ENCODE measurements at places on chromosomes 2 and 18.

- no peak for DNase-seq
Observed at GRCh38 chr2:201985728-201986462, 47.8 kb upstream of the FZD7 start.

- DNase-seq = peak; percentile 28
Observed at GRCh38 chr18:31657823-31658669, 26.3 kb downstream of the B4GALT6 start.

DNA sequence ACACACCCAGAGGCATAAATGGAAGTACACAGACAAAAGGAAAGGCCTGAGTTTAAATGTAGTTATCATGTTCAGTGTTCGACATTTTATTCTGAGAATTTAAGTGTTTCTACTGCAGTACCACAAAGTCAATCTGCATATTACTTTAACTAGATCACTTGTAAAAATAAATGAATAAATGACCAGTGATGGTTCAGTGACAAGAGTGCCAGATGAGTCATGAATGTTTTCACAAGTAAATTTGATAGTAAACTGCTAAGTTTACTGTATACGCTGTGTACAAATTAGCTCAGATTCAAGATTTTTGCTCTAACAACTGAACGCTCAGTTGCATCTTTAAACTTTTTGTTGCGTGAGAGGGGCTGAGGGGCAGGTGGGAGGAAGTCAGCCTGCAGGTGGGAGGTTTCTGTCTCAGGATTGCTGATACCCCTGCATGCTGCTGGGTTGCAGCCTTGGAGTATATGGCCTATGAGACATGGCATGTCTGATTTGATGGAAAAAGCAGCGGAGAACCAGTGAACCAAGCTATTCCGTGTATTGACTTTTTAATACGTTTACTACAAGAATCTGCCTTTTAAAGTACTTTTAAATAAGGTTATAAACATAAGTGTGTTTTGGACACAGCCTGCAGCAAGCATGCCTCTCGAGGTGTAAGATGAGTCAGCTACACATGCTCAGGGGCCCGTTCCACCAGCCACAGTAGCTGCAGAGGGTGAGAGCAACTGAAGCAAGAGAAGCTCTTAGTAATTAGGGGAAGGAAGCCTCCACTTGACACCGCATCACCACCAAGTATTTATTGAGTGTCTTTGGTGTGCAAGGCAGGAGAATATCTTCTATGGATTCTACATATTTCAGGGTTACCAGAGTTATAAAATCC lies 245.1 kb downstream of the NEDD4L start:
- no peak for DNase-seq

DNA sequence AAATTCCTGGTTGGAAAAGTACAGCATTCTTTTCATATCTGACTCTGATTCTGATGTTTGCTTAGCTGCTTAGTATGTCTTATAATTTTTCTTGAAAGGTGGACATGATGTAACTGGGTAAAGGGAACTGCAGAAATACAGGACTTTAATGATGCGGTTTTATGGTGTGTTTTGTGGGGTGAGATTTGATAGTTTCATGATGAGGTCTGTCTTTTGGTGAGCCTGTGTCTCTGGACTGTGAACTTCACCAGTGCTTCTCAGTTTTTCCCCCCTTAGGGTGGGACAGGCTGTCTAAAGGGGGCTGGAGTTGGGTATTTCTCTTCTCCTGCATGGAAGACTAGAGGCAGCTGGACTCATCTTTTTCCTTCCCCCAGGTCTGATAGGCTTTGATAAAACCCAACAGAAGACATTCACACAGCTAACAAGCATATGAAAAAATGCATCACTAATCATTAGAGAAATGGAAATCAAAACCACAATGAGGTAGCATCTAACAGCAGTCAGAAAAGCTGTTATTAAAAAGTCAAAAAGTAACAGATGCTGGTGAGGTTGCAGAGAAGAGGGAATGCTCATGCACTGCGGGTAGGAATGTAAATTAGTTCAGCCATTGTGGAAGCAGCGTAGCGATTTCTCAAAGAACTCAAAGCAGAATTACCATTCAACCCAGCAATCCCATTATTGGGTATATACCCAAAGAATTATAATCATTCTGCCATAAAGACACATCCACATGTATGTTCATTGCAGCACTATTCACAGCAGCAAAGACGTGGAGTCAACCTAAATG lies 77.6 kb downstream of the EPC2 start:
- no peak for DNase-seq

- no peak for DNase-seq
Observed at GRCh38 chr2:168171059-168171762, 76.2 kb downstream of the STK39 start.

GRCh38 chr2:17194083-17194482 lies 324.2 kb downstream of the RAD51AP2 start:
- DNase-seq = no peak

DNA sequence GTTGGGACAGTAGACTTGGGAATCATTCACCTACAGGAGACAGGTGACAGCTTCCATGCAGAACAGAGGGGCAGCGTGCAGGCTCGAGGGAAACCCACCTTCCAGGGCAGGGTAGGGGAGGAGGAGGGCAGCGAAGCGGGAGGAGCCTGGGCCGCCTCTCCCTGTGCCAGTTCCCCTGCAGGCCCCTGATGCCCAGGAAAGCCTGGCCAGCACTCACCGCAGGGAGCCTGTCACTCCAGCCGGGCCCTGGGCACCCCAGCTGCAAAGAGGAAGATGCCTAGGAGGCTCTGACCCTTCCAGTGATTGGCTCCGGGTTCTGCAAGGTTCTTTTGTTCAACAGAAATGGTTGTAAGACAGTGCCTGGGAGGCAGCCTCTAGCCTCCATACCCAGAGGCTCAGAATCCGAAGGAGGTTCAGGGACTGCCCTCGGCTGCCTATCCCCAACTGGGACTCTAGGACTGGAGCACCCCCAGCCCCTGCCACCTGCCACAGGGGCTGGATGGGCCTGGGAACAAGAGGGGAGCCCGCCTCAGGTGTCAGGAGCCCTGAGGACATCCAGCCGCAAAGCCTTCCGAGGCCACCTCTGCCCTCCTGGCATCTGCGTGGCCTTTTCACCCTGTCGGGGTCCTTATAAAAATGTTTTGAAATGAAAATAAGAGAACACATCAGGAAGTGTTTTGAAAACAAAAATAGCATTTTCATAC lies 103.2 kb downstream of the PTGR3 start:
- no peak for DNase-seq

DNA sequence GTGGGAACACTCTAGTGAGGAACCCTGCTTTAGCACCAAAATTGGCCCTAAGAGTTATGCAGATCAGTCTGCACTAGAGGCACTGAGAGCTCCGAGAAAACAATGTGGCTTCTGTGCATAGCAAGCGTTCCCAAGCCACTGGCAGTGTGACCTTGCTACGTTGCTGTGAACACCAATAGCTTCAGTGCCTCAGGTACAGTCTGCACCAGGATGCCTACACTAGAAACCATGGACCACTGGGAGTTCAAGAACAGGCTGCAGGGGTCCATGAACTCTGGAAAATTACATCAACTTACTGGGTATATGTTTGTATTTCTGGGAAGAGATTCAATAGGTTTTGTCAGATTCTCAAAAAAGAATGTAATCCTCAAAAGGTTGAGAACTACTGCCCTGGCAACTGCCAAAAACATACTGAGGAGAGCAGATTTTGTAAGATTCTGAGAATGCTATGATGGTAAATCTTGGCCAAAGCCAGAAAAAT lies 18.3 kb upstream of the SP3 start:
- peak; percentile 33 for DNase-seq

GRCh38 chr2:181952404-181953226 lies 33.0 kb upstream of the PPP1R1C start:
- no peak for DNase-seq

DNA sequence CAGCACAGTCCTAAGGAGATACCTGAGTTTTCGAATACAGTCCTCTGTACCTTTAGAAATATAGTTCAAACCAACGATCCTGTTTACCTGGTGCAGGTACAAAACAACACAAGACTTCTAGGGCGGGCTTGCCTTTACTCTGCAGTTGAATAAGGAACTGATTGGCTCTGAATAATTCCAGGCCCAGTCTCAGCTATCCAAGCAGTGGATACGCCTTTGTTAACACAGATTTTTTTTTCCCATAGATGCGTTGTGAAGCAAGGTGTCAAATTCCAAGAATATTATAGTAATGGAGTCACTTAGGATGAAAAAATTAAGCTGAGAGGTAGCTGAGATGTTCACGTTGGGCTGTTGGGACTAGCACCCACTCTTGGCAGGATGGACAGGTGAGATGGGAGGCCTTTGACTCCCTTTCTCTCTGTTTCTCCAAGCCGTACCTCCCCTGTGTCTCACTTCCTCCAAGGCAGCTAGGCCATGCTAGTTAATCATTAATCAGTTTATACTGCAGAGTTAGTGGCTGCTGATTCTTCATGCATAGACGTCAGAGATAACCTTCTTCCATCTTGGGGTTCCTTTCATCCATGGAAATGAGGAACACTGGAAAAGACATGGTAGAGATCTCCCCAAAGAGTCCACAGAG lies 380.8 kb upstream of the ACVR2A start:
- DNase-seq = no peak

DNA sequence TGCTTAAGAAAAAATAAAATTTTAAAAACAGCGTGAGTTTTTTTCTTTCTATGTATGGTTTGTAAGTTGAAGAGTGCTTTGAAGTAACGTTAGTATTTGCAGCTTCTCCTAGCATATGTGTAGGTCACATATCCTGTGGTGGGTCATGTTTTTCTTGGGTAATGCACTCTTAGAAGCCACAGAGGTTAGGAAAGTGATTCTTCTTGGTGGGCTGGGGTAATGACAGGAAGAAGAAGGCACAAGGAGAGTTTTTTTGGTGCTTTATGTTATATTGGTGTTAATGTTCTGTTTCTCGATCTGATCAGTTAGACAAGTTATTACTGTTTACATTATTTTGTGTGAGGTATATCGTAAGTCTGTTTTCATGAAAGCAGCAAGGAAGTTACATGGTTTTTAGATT lies 109.0 kb downstream of the ICA1L start:
- no peak for DNase-seq

DNA sequence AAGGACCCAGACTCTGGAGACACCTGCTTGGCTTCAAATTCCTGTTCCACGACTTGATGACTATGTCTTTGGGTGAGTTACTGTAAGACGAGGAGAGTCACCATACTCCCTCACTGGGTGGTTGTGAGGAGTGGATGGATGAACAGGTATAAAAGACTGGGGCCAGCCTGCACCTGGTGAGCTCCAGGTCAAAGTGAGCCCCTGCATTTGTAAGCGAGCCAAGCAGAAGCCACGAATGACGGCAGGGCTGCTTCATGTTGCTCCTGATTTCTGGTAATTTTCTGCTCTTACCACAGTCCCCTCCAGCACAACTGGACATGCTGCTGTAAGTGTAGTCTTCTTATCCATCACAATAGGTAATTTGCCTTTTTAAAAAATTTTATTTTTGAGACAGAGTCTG lies 86.6 kb downstream of the POLR1A start:
- DNase-seq = peak; percentile 7
